M059J (cell line): ENCODE measurements at places on chromosomes 4 and X.

- DNase-seq = no peak
Measured at GRCh38 chr4:182678590-182678989, 238.6 kb downstream of the DCTD start.

DNA sequence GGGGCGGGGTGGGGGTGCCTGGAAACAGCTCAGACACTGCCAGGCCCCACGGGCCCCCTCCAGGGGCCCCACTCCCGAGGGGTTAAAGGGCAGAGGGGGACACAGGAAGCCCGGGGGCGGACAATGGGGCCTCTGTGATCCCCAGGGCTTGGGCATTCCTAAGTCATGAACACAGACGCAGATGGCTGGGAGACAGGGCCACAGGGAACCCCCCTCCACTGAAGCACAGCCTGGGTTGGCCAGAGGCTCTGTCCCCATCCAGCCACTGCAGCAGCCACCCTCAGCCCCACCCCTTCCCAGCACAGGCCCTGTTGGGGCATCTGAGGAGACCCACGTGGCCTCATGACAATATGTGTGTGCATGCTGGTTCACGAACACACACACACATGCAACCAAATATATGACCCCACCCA, 3.9 kb downstream of the L1CAM start:
- DNase-seq = peak; percentile 64

DNA sequence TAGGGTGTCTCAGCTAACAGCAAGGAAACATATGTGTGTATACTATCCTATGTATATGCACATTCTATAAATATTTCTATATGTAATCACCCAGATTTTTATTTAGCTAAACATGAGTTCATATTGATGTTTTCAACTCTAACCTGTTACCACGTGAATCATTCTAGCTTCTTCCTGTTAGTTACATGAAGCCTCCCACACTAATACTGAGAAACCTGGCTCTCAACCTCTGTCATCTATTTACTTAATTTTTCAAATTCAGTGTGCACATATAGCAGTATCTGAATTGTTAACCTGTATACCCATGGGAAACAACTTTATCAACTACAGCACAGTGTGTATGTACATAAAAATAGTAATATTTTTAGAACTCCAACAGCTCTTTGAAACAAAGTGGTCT, 57.3 kb downstream of the KLF8 start:
- DNase-seq = no peak

DNA sequence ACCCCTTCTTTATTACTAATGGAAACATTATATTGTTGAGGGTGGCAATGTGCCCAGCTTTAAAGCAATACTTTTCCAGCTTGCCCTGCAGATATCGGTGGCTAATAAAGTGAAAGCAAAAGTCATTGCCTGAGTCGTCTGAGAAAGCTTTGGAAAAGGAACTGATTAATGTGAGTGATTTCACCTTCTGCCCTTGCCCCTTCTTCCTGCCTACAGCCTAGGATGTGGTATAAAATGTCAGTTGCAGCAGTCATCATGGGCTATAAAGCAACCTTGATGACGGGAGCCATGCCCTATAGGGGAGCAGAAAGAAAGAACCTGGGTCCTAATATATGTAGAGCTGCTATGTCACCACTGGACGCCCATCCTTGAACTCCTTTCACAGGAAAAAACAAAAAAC, 132.4 kb upstream of the USP9X start:
- peak; percentile 63 for DNase-seq

- DNase-seq = peak; percentile 55
Measured at GRCh38 chr4:14726877-14727361, 275.4 kb upstream of the CPEB2 start.

- no peak for DNase-seq
Measured at GRCh38 chr4:129929052-129929451, 833.1 kb downstream of the C4orf33 start.

- peak; percentile 34 for DNase-seq
Measured at GRCh38 chr4:2280531-2281300, 18.8 kb upstream of the MXD4 start.
